ENCODE measurements at places on chromosomes 3 and 15.

- no peak for DNase-seq
Measured at GRCh38 chr15:90055182-90055581, 47.1 kb downstream of the IDH2 start.

DNA sequence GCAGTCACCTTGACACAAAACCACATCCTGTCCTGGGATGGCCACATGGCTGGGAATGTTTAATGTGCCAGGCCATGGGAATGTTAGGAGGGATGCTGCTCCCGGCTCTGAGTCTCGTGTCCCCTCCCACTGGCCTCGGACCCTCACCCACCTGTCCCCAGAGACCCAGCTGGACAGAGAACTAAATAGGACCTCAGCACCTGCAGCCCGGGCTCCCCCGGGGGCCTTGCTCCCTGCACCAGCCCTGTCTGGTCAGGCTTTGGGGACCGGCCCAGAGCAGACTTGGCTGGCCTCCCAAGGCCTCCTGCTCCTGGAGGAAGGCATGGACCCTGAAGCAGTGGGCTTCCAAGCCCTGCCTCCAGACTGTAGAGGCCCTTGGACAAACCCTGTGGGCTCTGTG, 100.0 kb upstream of the IQSEC1 start:
- no peak for DNase-seq

- DNase-seq, result no peak
Measured at GRCh38 chr3:77815467-77815866, 775.6 kb downstream of the ROBO2 start.

GRCh38 chr3:43867436-43868072, 176.8 kb downstream of the ABHD5 start:
- DNase-seq, result no peak
